Activated CD4-positive, alpha-beta memory T cell treated with anti-CD3 and anti-CD28 coated beads, Interleukin-2, amount 10 ng/mL, durations not matched to agents 7 days and 5 days (primary cell): ENCODE measurements at places on chromosomes 16 and 17. TPM values are rescaled to one million over a fixed set of nuclear protein-coding genes. Genes with fewer than 3 reads are reported as not detected.

GDPD3 gene
- total RNA-seq = 12.3 TPM

SCARF1 gene
- total RNA-seq = 3.2 TPM

- no peak for DNase-seq
Measured at GRCh38 chr16:17566075-17566474, 95.3 kb upstream of the XYLT1 start.

GRCh38 chr17:81455387-81455786, 57.2 kb downstream of the ACTG1 start:
- no peak for DNase-seq

DNA sequence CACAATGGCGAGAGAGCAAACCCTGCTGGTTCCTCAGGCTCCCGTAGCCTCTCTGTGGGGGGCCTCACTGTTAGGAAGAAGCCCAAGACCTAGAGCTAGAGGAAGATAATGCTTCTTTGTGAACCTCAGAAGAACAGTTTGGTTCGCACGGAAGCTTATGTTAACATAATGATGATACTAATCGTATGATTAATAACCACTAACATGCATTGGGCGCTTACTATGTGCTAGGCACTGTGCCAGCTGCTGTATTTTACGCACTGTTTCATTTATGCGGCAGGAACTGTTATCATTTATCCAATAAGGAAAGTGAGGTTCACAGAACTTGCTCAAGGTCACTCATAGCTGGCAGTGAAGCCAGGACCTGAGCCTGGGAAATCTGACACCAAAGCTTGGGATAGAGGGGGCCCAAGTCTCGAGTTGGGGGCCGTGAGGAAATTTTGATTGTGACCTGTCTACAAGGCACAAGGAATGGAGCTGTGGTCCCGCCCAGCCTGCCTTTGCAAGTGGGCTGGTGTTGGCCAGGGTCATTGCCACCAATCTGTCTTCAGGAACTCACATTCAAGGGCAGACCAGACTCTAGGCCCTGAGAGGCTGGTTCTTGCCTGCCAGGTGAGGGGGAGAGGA, 6.8 kb downstream of the PRCD start:
- DNase-seq = no peak

- no peak for DNase-seq
Measured at GRCh38 chr16:11676799-11677198, 8.5 kb downstream of the SNN start.

- no peak for DNase-seq
Measured at GRCh38 chr16:23071196-23072083, 77.8 kb downstream of the USP31 start.

DNA sequence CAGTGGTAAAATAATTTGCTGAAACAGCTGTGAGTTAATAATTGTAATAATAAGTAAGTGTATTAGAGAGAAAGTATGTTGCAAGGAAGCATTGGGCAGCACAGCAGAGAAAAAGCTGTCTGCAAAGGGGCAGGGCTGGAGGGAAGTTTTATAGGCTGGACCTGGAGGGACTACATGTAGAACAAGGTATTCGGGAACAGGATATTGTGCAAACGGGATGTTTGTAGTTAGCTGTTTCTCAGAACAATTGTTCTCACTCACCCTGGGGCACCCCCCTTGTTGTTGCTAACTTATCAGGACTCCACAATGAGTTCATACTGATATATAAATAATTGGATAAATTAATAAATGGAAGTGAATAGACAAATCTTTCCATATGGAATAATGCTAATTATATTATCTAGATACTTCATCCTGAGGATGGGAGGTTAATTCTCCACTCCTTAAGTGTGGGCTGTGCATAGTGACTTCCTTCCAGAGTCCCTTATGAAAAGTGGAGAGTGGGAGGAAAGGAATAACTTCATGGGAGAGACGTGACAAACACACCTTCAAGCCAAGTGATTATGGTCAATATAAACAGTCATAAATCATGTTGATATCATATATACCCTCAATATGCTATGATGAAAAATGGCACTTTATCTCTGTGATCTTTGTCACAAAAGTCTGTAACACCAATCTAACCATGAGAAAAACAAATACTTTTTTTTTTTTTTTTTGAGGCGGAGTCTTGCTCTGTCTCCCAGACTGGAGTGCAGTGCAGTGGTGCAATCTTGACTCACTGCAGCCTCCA, 85.4 kb downstream of the PPM1E start:
- no peak for DNase-seq
